ENCODE measurements at places on chromosomes 1 and 21.

GRCh38 chr1:156373546-156373945, 4.5 kb downstream of the RHBG start:
- DNase-seq, result no peak

GRCh38 chr1:71548398-71548890, 467.6 kb upstream of the ZRANB2 start:
- DNase-seq, result no peak

- DNase-seq, result no peak
These were observed 58.9 kb upstream of the TRABD2B start for GRCh38 chr1:48055876-48056764.

DNA sequence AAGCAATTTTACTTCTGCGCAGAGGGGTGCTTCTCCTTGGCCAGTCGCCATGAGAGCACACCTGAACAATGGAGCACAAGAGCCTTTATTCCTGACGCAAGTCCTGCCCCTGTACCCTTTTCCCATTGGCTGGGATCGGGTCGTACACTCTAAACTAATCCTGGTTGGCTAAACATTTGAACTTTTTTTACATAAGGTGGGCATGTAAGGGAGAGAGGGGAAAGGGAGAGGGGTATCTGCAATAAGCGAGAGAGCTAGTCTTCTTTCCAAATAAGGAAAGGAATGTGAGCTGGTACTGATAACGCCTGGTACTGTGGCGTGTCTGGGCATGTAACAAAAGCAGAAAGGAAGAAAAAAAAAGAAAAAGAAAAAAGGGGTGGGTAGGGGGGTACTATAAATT, 21.8 kb downstream of the MFSD2A start:
- no peak for DNase-seq
